Ovary (tissue), 10 donors: ENCODE measurements at places on chromosomes 11 and 22. TPM values are rescaled to one million over a fixed set of nuclear protein-coding genes. Genes with fewer than 3 reads are reported as not detected.

GRCh38 chr22:32660292-32660691 is 141.2 kb upstream of the TIMP3 start:
- no peak overlapping the region for H3K27ac ChIP-seq
- peak; percentile 69 for DNase-seq
- no peaks in the 10 kb centered on the region for H3K27me3 ChIP-seq
- no peaks in the 10 kb centered on the region for H3K4me1 ChIP-seq
- H3K36me3 ChIP-seq, result no peaks in the 10 kb centered on the region

GRCh38 chr11:69382131-69383128 is 88.5 kb downstream of the MYEOV start:
- no peaks in the 10 kb centered on the region for H3K36me3 ChIP-seq
- no peaks in the 10 kb centered on the region for H3K27me3 ChIP-seq
- H3K4me3 ChIP-seq, result no peak overlapping the region
- no peaks in the 10 kb centered on the region for H3K4me1 ChIP-seq
- DNase-seq, result peak; percentile 34

GRCh38 chr11:19633276-19633675 is 79.4 kb upstream of the NAV2 start:
- no peak for DNase-seq
- H3K36me3 ChIP-seq, result no peaks in the 10 kb centered on the region
- H3K4me1 ChIP-seq, result no peaks in the 10 kb centered on the region
- H3K27ac ChIP-seq, result no peak overlapping the region
- H3K27me3 ChIP-seq, result no peaks in the 10 kb centered on the region

GRCh38 chr11:87361891-87362290 is 324.2 kb downstream of the TMEM135 start:
- H3K27me3 ChIP-seq, result no peaks in the 10 kb centered on the region
- DNase-seq, result no peak
- H3K4me1 ChIP-seq, result no peaks in the 10 kb centered on the region
- no peak overlapping the region for H3K4me3 ChIP-seq

GRCh38 chr11:86589856-86590589 is 82.4 kb downstream of the ME3 start:
- H3K27ac ChIP-seq, result no peak overlapping the region
- no peaks in the 10 kb centered on the region for H3K36me3 ChIP-seq
- peaks cover 9% of the 10 kb centered on the region for H3K4me1 ChIP-seq
- no peak overlapping the region for H3K4me3 ChIP-seq
- no peak for DNase-seq

GRCh38 chr11:48064306-48064705 is 83.9 kb downstream of the PTPRJ start:
- no peaks in the 10 kb centered on the region for H3K36me3 ChIP-seq
- DNase-seq, result no peak
- H3K27ac ChIP-seq, result peak overlapping the region; percentile 73
- peaks cover 6% of the 10 kb centered on the region for H3K4me1 ChIP-seq
- H3K27me3 ChIP-seq, result no peaks in the 10 kb centered on the region
- no peak overlapping the region for H3K4me3 ChIP-seq

GRCh38 chr11:118895093-118896039 is 11.7 kb downstream of the CXCR5 start:
- no peaks in the 10 kb centered on the region for H3K27me3 ChIP-seq
- H3K4me3 ChIP-seq, result no peak overlapping the region
- H3K4me1 ChIP-seq, result peaks cover 1% of the 10 kb centered on the region
- DNase-seq, result peak; percentile 25
- no peaks in the 10 kb centered on the region for H3K36me3 ChIP-seq

DNA sequence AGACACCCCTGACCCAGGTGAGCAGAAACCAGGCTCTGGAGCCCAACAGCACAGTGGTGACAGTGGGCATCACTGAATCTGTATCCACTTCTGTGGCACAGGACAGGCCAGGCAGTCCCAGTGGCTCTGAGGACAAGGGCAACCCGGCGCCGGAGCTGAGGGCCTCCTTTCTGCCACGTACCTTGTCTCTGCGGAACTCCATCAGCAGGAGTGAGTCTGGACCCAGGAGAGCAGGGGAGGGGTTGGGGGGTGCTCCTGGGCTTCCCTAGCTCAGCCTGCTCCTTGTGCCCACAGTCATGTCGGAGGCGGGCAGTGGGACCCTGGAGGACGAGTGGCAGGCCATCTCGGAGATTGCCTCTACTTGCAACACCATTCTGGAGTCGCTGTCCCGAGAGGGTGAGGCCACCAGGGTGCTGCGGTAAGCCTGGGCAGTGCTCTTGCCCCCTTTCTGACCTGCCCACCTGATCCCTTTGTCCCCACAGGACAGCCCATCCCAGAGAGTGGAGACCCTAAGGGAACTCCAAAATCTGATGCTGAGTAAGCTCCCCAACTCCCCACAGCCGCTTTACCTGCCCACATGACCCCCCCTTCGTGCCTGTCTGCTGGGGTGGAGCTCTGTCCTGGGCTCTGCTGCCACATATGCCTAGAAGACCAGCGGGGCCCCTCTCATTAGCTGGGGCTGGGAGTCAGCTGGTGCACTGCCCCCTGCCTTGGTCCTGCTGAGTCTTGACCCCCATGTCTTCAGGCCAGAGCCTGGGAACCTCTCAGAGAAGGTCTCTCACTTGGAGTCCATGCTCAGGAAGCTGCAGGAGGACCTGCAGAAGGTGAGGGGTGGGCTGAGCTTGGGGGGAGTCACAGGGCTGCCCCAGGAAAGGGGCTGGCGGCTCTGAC is 12.0 kb downstream of the SIPA1 start:
- H3K4me1 ChIP-seq, result peaks cover 19% of the 10 kb centered on the region
- H3K27ac ChIP-seq, result peak overlapping the region; percentile 59
- no peak overlapping the region for H3K4me3 ChIP-seq
- no peaks in the 10 kb centered on the region for H3K36me3 ChIP-seq
- DNase-seq, result no peak

- H3K27me3 ChIP-seq, result no peaks in the 10 kb centered on the region
- no peaks in the 10 kb centered on the region for H3K36me3 ChIP-seq
- peaks cover 34% of the 10 kb centered on the region for H3K4me1 ChIP-seq
Observed at GRCh38 chr11:61968758-61969390, 1.4 kb upstream of the FTH1 start.

DNA sequence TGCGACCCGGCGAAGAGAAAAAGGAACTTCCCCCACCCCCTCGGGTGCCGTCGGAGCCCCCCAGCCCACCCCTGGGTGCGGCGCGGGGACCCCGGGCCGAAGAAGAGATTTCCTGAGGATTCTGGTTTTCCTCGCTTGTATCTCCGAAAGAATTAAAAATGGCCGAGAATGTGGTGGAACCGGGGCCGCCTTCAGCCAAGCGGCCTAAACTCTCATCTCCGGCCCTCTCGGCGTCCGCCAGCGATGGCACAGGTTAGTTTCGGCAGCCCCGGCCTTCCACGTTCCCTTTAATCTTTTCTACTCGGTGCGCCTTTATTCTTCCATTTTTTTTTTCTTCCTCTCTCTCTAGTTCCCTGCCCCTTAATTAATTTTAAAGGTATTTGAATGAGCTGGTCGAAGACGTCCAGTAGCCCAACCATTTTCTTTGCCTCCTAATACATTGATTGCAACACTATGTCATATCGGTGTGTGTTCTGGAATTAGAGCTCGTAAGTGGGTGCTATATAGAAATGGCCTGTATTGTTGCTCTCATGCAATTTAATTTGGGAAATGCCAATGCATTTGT is 537 bp downstream of the EP300 start:
- peaks cover 7% of the 10 kb centered on the region for H3K4me1 ChIP-seq
- DNase-seq, result no peak
- H3K4me3 ChIP-seq, result peak overlapping the region; percentile 91

- H3K4me3 ChIP-seq, result no peak overlapping the region
- DNase-seq, result no peak
- no peak overlapping the region for H3K27ac ChIP-seq
- no peaks in the 10 kb centered on the region for H3K4me1 ChIP-seq
Observed at GRCh38 chr22:19681863-19682245, 32.4 kb upstream of the SEPTIN5 start.

GRCh38 chr11:12044799-12045198 is 36.4 kb upstream of the DKK3 start:
- peaks cover 2% of the 10 kb centered on the region for H3K4me1 ChIP-seq
- H3K4me3 ChIP-seq, result no peak overlapping the region
- no peaks in the 10 kb centered on the region for H3K27me3 ChIP-seq
- H3K36me3 ChIP-seq, result no peaks in the 10 kb centered on the region

GRCh38 chr11:130710021-130710420 is 206.3 kb downstream of the SNX19 start:
- H3K27ac ChIP-seq, result no peak overlapping the region
- no peaks in the 10 kb centered on the region for H3K4me1 ChIP-seq
- no peaks in the 10 kb centered on the region for H3K27me3 ChIP-seq
- H3K36me3 ChIP-seq, result no peaks in the 10 kb centered on the region
- no peak for DNase-seq

OR10A3 gene
- total RNA-seq, result not detected

SDHAF2 gene
- total RNA-seq, result 34.8 TPM

SUSD2 gene
- 0.45 TPM for total RNA-seq

ABCG4 gene
- 0.10 TPM for total RNA-seq
